Adrenal gland (tissue), 19 donors: ENCODE measurements at places on chromosomes 16 and 17. TPM values are rescaled to one million over a fixed set of nuclear protein-coding genes. Genes with fewer than 3 reads are reported as not detected.

ABCC6 gene
- 6.5 TPM for polyA plus RNA-seq

DNA sequence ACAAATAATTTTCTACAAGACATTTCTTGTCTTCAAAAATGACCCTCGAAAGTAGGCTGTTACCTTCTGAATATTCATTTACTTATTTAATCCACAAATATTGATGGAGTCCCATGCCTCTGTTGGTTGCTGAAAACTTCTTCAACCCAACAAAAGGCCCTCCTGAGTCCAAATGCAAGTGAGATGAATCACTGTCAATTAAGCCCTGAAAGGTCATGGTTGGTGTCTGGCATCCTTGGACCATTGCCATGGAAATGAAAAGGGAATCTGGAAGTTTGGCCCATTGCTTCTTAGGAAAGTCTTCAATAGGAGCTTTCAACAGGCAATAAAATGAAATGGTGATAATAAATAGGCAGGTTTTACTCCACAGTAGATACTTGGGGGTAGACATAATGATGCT is 364.7 kb upstream of the DYNLRB2 start:
- no peak for DNase-seq

DNA sequence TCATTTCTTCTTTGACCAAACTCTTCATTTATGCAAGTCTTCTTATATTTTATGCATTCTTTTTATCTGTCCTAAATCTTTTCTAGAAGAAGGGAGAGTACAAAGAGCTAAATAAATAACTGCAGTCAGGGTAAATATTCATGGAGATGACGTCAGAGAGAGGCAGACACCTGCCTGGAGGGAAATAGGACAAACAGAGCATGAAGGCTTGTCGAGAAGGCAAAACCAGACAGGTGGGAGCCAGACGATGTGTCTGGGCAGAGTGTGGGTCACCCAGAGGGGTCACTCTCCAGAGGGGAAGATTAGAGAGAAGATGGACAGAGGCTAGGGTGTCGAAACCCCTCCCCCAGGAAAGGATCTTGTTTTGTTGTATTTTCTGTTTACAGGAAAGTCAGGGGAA is 78.3 kb upstream of the RPL38 start:
- no peak for DNase-seq

DNA sequence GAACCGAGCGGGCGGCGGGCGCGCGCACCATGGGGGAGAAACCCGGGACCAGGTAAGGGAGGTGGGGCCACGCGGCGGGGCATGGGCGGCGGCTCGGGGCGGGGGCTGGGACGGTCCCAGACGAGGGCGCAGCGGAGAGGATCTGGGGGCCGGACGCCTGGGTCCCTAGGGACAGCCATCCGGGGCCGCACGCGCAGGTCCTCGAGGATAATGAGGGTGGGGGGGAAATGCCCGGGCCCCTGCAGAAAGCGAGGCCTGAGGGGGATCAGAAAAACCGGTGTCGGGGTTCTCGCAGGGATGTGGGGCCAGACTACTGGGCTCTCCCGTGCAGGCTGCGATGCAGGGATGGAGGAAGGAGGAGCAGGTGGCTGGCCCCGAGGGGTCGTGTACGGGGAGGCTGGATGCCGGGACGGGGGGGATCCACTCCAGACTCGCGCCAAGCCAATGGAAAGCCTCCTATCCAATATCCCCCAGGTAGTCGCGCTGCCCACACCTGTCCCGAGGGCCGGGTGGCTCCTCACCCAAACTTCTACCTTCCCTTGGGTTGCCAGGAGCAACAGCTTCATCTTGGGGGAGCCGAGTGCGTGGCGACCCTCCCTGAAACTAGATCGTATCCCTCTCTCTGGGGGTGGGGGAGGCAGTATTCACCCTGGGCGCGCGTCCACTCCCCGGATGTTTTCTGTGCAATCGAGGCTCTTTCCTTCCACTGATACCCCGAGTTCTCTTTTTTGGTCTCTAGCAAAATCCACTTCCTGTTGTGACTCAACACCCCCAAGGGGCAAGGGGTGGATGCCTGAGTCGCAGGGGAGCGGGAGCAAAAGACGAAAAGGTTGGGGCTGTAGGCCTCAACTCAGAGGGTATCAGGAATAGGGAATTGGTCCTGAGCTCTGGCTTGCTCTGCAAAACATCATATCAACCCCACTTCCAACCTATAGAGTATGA is 532 bp downstream of the ARRB2 start:
- DNase-seq = no peak

DNA sequence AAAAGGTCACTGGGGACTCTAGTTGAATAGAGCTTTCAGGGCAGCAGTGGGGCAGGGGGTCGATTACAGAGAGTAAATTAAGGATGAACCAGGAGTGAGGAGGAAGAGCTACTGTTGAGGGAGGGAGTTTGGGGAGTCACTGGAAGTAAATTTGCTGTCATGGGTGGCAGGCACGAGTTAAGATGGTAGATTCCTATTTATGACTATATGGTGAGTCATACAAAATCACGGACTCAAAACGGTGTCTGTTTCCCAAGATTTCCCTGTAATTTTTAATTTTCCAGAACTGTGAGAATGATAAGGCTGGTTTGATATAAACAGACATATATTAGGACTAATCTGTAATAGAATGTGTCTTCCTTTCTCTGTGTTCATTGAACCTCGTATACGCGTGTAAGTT is 287.6 kb upstream of the GOT2 start:
- no peak for DNase-seq
